Right forelimb (tissue), 1 donor: ENCODE measurements at places on chromosomes 4 and X.

DNA sequence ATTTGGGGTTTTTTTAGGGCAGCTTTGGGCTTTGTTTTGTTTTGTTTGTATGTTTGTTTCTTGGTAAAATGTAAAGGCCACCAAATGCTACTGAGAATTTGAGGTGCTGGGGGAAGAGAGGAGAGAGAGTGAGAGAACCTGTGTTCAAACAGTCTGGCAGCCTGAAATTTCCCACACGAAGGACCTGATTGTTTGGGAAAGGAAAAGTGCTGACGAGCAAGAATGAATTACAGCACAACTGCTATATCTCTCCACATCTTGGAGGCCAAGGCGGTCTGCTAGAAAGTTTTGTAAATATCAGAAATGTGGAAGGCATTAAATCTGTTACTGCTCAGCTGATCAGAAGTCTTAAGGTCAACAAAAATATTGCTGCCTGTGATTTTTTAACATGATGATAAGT, 170.5 kb downstream of the PALLD start:
- no peak for DNase-seq

- peak; percentile 63 for DNase-seq
Observed at GRCh38 chr4:48653217-48654014, 126.7 kb downstream of the FRYL start.

DNA sequence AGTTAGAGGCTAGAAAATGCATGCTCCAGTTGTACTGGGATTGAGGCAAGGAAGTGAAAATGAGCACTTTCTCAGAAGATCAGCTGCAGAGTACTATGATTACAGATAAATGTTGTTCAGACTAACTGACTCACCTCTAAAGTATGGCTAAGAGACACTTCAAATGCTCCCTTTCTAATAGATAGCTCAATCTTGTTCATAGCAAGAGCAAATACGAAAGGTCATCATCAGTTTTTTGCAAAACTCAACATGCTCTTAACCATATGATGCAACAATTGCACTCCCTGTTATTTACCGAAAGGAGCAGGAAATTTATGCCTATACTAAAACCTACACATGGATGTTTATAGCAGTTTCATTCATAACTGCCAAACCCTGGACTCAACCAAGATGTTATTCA, 838.4 kb upstream of the INTU start:
- DNase-seq: no peak

- DNase-seq: no peak
Observed at GRCh38 chr4:3725936-3726870, 40.0 kb upstream of the ADRA2C start.

DNA sequence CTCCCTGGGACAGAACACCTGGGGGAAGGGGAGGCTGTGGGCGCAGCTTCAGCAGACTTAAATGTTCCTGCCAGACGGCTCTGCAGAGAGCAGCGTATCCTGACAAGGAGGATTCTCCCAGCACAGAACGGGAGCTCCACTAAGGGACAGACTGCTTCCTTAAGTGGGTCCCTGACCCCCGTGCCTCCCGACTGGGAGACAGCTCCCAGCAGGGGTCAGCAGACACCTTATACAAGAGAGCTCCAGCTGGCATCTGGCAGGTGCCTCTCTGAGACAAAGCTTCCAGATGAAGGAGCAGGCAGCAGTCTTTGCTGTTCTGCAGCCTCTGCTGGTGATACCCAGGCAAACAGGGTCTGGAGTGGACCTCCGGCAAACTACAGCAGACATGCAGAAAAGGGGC, 44.5 kb upstream of the FAAH2 start:
- no peak for DNase-seq

GRCh38 chr4:15765910-15766697, 12.0 kb upstream of the CD38 start:
- DNase-seq: no peak

DNA sequence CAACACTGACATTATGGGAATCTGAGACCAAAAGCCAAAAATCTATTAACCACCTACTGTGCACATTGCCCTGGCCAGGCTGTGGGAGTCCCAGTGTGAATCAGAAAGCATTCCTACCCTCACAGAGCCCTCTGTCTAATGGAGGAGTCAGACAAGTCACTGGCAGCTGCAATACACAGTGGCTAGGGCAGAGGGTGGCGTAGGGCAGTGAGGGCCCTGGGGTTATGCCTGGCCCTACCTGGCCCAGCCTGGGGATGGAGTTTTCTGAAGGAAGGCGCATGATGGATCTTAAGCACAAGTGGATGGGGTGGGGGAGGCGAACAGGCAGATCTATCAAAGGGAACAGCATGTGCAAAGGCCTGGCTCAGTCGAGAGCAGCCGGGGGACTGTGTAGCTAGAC, 10.8 kb downstream of the JAKMIP1 start:
- no peak for DNase-seq

- DNase-seq: no peak
Observed at GRCh38 chr4:3313556-3314228, 20.9 kb downstream of the RGS12 start.

DNA sequence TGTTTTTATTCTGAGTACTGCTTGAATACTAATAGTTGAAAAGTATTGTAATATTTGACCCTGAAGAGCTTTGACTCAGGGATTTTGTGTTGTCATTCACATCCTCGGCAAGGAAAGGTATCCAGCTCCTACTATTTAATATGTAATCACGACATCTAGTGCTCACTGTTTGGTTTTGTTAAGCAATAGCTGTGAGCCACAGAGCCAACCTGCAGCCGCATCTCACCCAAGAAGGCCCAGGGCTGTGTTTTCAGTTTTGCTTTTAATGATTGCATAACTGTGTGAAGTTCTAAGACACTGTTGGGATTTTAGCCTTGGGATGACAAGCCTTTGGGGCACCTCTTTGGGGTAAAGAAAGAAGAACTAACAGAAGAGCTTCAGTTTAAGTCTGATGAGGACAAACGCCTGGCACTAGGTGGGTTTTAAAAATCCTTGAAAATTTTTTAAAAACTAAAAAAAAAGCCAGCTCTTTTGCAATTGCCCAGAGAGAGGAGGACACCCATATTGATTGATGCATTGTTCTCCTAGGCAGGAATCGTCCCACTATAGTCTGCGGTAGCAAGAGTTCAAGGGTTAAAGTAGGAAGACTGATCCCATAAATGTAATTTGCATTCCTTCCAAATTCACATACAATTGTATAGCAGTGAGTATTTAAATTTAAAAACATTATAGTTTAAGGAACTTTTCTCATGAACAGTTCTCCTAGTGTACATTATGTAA, 157.8 kb downstream of the RELL1 start:
- no peak for DNase-seq

DNA sequence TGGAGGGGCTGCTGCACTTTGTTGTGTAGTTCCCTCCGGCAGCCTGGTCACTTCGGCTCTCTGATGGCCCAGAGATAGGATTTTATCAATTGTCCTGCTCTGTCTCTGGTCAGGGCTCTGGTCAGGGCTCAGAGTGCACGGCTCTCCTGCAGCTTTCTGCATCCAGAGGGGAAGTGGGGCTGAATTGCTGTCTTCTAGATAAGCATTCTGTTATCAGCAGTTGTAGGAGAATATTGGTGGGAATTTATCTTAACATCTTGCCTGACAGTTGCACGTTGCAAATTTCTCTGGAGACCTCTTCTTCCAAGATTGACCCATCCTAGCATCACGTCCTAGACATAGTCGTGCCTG, 62.8 kb downstream of the FAM193A start:
- no peak for DNase-seq

GRCh38 chr4:155545456-155545855, 121.2 kb upstream of the GUCY1A1 start:
- no peak for DNase-seq

DNA sequence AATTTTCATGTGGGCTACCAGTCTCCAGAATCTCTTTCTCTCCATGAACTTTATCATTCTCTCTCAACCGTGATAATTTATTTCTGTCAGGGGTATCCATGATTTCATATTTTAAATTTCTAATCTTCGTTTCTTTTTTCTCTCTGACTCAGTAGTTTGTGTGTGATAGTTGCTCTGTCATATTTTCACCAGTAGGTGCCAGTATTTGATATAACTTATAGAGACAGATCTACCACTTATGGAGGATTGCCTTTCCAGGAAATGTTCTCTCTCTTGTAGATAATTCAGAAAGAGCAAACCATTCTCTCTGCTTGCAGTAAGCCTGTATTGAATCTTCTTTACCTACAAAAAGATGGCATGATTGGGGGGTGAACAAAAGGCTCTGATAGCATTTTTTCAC, 79.3 kb upstream of the DYNLT3 start:
- DNase-seq: no peak

DNA sequence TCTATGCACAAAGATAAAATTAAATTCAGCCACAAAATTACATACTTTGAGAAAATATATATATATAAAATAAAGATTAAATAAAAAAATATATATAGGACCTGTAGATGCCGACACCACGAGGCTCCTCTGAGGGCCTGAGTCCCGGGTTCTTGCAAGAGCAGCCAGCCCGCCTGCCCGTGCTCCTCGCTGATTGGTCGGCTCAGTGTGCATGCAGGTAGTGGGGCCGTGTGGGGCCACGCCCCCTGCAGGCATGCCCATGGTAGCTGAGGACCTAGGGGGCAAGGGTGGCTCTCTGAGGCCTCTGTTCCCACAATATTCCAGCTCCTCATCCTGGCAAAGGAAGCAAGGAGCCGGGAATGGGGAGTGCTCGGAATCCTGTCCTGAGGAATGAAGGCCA, 80.5 kb upstream of the AMELX start:
- DNase-seq: no peak

- DNase-seq: no peak
Observed at GRCh38 chr4:156969101-156969500, 2.5 kb downstream of the PDGFC start.

- DNase-seq: no peak
Observed at GRCh38 chr4:75633846-75634245, 3.5 kb upstream of the CDKL2 start.

DNA sequence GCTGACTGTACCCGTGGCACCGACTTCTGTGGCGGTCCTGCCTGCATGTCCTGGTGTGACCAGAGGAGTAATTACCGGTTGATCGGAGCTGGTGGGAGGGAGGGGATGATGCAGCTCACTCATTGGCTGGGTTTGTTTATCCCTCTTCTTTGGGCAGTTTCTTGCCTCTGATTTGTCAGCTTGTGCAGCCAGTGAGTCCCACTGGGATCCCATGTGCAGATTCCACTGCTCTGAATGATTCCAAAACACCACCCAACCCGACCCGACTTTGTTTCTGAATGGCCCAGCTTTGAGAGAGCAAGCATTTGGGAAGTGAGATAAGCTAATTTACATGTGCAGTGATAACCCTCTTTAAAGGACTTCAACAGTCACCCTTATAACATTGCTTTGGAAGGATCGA, 13.8 kb downstream of the FHDC1 start:
- no peak for DNase-seq

DNA sequence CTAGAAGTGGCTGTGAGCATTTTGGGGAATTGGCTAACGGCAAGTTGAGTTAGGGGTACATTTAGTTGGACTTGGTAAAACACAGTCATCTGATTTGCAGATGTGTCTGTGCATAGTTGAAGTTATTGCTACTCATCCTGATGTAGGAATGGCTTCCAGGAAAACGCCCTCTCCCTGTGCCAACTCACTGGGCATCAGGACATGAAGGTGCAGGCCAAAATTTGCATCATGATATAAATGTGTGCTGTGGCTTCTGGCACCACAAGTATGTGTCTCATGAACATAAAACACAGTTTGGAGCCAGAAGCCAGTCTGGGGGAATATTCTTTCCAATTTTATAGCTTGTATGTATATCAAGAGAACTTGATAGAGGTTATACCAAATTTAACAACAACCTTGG, 54.2 kb upstream of the CBR4 start:
- DNase-seq: no peak

DNA sequence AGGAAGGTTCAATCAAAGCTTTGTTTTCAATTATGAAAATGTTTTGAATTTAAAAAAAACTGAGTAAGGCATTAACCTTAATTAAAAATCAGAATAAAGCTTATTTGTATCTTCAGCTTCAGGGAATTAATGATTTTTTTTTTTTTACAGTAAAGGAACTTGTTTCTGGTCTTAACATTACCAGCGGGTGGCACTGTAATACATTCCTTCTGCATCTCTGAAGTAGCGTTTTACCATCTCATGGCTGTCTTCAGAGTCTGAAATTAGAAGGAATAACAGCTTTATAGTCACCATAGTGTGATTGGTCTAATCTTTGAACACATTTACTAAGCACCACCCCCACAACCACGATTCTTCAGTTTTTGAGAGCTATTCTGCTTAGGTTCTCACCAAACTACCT, 102.6 kb downstream of the IL1RAPL2 start:
- no peak for DNase-seq

- no peak for DNase-seq
Observed at GRCh38 chrX:69179380-69179911, 14.2 kb upstream of the PJA1 start.

DNA sequence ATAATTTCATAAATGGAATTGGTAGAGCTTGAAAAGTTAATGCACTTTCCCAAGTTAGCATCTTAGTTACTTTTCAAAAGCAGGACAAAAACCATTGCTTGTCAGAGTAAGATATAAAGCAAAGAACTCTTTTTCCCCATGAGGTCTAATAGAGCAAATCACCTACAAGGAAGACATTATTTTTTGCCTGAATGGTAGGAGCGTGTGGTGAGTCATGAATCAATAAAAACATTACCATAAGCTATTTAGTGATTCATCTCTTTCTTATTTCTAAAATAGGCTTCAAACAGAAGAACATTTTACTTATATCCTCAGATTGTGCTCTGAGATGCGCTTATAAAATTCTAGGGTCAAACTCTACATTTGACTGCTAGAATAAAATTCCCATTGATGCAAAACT, 109.4 kb upstream of the GPRIN3 start:
- DNase-seq: no peak

- peak; percentile 82 for DNase-seq
Observed at GRCh38 chr4:189202182-189202868, 738.3 kb upstream of the FRG1 start.

DNA sequence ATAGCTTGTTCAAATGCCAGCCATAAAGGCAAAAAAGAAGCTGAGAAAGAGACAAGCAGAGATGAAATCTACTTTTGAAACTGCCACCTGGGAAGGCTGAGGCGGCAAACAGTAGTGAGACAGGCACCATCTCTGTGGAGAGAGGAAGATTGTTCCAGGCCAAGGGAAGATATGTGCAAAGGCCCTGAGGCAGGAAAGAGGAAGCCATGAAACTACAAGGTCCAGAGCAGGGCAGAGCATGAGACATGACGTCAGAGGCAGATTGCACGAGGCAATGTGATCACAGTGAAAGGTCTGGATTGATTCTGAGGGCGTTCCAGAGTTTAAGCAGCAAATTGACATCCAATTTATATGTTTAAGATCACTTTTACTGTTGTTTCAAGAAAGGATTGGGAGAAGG, 226.1 kb downstream of the QDPR start:
- DNase-seq: no peak

DNA sequence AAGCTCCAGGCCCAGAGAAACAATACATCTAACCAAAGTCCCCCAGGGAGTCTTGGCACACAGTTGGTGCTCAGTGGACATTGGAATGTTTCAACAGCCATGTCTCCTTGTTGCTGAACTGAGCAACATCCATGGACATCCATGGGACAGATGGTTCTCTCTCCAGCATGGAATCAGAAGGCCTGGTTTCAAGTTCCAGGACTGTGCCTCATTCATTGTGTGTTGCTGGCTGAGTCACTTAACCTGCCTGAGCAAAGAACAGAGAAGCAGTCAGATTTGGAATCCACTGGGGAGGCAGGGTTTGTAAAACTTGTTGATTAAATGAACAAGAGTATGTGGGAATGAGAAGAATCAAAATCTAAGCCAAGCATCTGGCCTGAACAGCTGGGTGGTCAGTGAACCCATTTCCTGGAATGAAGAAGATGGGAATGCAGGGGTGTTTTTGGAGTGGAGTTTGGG, 147.9 kb downstream of the CHIC2 start:
- DNase-seq: no peak

GRCh38 chr4:89365375-89365774, 57.8 kb upstream of the GPRIN3 start:
- DNase-seq: no peak

- DNase-seq: no peak
Observed at GRCh38 chrX:51760657-51761056, 17.4 kb downstream of the GSPT2 start.
